ENCODE measurements at places on chromosomes 7 and 10. TPM values are rescaled to one million over a fixed set of nuclear protein-coding genes. Genes with fewer than 3 reads are reported as not detected.

Gene MEST
- total RNA-seq: 223 TPM

Gene PAX4
- total RNA-seq: not detected

Gene SPDYE8
- 0.24 TPM for total RNA-seq

Gene NPC1L1
- not detected for total RNA-seq

Gene LMBR1
- total RNA-seq: 9.2 TPM

Gene ADAM22
- total RNA-seq: 0.06 TPM

Gene MSS51
- total RNA-seq: 0.71 TPM

Gene HOXA3
- 1.8 TPM for total RNA-seq

Gene FAM20C
- total RNA-seq: 0.18 TPM
